ENCODE measurements at places on chromosomes 12 and 14.
A peak's percentile ranks its signal among the peaks of the same experiment; 100 is the strongest.

DNA sequence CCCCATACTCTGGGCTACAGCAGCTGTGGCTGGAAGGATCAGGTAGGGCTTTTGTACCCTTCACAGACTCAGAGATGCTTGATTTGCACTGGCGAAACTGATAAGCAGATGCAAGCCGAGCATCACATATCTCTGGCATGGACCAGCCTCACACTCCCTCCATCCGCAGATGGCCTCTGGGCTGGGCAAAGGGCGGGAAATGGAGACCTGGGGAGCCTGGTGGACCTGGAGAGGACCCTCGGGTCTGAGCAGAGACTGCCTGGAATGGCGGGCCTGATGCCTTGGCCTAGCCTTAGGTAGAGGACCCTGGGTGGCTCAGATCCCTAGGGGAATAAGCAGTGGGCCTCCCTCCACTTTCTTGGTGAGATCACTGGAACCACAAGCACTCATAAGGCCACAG, 53.2 kb downstream of the GALNT16 start:
- DNase-seq, result no peak

- DNase-seq, result no peak
Observed at GRCh38 chr12:49706351-49707127, 666 bp downstream of the FMNL3 start.

DNA sequence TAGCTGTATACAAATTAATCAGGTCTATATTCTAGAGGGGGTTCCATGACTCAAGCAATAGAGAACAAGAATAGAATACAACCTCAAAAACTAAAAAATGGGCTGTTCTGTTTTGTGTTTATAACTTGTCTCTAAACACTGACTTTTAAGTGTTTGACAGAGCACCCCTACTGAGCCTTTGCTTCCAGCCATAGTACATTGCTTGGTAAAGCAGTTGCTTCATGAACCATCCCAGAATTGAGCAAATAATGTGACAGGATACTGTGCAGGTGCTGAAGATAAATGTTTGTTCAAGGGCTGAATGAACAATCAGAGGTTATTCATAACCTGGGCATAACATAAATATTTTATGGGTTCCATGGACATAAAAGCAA, 11.5 kb downstream of the SPTSSA start:
- DNase-seq, result no peak

GRCh38 chr12:6074427-6074826, 50.0 kb downstream of the VWF start:
- DNase-seq, result no peak

DNA sequence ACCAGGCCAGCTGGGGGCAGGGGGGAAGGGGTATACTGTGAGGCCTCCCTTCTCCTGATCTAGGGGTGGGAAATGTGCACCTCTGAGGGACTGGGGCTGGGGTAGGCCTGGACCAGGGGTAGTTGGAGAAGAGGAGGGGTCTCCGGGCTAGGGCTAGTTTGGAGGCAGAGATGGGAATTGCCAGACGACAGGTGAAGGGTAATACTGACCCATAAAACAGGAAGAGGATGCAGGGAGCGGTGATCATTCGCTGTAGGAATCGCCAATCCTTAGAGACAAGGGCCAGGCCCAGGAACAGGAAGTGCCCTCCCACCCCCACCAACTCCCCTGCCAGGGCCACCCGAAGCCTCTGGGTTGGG, 4.4 kb downstream of the SLC22A17 start:
- no peak for DNase-seq

DNA sequence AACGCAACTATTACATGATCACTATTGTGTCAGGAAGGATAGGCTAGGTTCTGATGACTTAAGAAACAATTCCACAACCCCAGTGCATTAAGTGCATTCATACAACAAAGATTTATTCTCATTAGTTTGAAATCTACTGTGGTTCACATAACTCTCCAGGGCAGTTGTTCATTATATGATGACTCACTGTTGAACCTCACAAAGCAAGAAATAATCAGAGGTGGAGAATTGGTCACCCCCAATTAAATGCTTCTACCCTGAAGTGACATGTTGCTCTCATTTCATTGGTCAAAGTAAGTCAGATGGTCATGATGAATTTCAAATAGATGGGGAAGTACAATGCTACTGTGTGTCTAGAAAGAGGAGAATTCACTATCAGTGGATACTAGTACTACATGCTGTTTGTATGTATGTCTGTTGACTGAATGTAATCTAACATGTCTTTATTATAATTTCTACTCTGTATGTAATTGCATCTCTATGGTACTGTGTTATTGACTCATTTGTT, 6.1 kb upstream of the HELB start:
- DNase-seq, result no peak

GRCh38 chr12:46895726-46896125, 69.9 kb upstream of the SLC38A4 start:
- no peak for DNase-seq

- DNase-seq, result no peak
Observed at GRCh38 chr14:50013198-50013918, 103.0 kb downstream of the VCPKMT start.

GRCh38 chr12:116220756-116221155, 56.7 kb downstream of the MED13L start:
- no peak for DNase-seq

DNA sequence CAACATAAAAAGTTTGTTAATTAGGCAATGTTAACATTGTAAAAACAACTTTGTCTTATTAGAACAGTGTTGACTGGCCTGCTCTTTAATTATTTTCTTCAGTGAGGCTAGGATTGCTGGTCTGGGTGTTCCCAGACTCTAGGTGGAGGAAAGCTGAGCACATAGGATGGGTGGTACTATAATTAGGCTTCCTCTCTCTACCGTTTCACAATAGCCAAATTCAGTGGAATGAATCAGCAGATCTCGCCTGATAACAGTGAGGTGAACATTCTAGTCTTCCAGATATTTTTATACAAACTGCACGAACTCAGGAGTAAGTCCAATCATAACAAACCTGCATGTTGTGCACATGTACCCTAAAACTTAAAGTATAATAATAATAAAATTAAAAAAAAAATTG, 11.9 kb downstream of the PTGDR start:
- no peak for DNase-seq

DNA sequence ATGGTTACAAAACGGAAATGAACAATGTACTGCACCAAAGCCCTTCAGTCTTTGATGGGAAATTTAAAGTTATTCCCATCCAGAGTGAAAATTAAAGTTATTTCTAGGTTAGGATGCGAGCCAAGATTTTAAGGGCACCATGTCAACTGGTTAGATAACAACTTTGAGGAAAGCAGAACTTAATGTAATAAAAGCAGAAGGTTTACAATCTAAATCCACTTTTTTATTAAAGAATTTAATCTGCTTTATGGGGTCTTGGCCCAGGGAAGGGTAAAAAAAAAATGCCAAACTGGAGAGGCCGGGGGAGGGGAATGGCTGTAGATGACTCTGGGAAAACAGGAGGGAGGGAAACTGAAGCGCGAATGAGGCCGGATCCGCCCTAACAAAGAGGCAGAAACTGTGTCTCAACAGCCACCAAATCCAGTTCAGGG, 108.2 kb upstream of the ATF7IP start:
- DNase-seq, result no peak

- DNase-seq, result no peak
Observed at GRCh38 chr12:106195621-106196027, 52.2 kb downstream of the CKAP4 start.

DNA sequence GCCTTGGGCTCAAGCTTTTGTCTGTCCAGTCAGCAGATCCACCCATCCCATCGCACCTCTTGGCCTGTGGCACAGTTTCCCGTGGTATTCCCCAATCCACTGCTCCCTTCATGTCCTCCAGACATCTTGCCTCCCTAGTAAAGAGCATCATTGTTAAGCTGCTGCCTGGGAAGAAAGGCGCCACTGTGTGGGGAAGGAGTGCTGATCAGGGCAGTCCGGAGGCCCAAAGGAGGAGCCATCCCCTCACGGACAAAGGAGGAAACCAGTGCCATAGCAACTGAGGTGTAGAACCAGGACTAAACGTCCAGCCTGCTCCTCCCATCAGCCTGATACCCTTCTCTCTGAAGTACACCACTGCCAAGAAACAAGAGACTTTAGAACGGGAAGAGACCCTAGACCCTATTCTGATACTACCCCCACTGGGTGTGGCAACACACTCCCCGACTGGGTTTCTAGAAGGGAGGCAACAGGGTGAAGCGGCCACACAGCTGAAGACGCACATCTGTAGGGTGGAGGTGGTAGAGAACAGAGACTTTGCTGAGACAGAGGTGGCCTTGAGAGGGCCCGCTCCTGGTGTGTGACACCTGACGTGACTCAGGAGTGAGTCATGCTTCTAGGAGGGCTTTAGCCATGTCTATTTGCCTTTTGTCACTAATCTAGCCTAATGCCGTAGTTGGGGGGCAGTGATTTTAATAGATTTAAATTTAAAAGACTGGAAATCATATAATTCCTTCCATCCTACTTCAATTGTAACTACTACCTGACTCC, 185.0 kb downstream of the DPF3 start:
- DNase-seq, result no peak

- no peak for DNase-seq
Observed at GRCh38 chr12:8829125-8829518, 6.7 kb downstream of the A2ML1 start.

- DNase-seq, result no peak
Observed at GRCh38 chr12:121780429-121780828, 13.1 kb downstream of the RHOF start.

DNA sequence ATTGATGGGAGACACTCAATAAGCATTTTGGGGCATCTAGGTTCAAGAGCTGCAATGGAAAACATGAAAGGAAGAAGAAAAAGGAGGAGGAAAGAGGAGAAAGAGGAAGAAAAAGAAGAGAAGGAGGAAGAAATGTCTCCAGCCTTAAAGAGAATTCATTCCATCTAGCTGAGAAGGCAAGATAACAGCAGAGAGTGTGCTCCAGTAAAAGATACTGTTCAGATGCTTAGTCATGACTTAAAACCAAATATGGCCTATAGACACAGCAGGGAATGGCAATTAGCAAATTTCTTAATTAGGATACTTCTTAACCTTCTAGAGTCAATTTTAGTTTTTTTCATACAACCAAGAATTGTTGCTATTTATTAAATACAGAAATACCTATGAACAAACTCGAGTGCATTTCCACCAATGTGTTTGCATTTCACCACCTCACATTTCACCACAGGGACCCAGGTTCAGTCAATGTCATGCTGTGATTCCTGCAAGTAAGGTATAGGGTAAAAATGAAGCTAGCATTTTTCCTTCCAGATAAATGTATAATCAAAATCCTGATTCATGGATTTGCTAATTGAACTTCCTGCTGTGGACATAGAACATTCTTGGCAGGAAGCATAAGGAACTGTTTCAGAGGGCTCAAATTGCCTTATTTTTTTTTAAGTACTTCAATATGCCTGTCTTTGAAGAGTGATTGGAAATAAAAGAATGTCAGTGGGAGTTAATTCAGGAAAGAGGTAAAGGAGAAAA, 177.8 kb downstream of the RPS29 start:
- no peak for DNase-seq

DNA sequence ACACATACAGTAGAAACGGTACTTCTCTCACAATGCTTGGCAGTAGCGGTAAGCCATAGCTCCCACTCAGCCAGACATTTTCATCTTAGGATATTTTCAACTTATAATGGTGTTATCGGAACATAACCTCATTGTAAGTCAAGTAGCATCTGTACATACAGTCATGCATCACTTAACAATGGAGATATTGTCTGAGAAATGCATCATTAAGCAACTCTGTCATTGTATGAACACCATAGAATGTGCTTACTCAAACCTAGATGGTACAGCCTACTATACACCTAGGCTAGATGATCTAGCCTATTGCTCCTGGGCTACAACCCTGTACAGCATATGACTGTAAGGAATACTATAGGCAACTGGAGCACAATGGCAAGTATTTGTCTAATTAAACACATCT, 40.8 kb downstream of the RPS6KA5 start:
- no peak for DNase-seq

GRCh38 chr14:54535646-54536045, 25.9 kb downstream of the CGRRF1 start:
- DNase-seq, result no peak

DNA sequence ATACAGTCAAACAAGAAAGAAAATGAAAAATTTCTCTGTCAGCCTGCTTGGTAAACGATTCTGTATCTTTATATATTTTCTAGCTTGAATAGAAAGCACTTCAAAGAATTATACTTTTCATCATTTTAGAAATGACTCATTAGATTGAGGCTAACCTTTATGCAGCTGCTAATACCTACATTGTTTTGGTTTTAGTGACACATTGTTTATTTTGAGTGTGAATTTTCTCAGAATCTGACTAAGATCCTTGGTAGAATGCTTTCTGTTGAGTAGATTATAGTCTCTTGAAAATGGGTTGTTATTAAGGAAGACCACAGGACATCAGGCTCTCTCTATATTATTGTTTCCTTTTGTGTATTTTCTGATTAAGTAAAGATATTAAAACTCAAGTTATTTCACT, at the start of gene PMCH:
TSS of gene PMCH (minus strand) at position 45 of the 400 bp plus-strand sequence. CDS start 63 bp downstream, outside the sequence.
- no peak for DNase-seq

DNA sequence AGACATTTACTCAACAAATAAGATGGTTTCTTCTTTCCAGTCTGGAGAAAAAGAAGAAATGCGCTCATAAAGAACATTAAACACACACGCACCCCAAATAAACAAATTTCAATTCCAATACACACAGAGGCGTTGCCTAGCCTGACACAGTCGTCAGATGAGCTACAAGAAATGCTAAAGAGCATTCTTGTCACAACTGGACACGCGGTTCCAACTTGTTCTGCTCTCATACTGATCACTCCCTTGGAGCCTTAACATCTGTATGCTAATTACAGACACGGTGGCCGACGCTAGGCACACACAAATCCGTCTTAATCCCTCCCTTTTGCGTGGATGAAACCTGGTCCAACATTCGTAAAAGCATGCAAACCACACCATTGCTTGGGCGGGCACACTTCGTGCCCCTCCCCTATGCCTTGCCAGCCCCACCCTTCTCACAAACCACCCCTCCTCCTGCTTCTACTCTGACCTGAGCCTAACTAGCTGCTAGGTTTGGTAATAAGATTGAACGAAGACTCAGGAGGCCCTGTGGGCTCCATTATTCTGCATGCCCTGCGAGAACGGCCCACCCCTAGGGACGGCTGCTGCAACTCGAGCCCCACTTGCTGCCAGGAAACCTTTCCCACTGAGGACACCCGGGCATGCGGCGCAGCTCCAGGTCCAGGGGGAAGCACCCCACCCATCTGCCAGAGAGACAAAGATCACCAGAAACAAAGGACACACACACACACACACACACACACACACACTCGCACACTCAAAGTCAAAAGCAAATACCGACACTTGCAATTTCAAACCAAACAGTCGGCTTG, 1.2 kb downstream of the KCNK10 start:
- DNase-seq, result no peak

DNA sequence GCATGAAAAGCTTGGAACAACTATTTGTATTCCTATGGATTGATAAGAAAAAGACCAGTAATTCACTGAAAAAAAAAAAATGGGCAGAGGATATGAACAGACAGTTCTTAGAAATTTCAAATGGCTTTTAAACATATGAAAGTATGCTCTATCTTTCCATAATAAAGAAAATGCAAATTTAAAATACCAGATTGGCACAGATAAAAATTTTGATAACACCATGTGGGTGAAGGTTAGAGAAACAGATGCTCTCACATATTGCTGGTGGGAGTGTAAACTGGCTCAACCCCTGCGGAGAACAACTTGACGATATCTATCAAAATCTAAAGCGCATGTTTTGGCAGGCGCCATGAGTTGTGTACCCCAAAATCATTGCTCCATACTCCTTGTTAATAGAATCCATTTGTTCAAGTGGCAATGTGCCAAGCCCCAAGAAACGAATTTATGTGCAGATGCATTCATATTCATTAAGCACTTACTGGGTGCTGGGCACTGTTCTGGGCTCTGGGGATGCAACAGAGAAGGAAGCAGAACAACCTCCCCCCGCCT, 29.5 kb upstream of the TMPO start:
- DNase-seq, result peak; percentile 58

All from SK-N-MC (cell line).